Astrocyte (in vitro differentiated cells and primary cell): ENCODE measurements at places on chromosomes 6 and 20. TPM values are rescaled to one million over a fixed set of nuclear protein-coding genes. Genes with fewer than 3 reads are reported as not detected.

Gene LAMA2
- total RNA-seq = 1.7 and 1.8 TPM in 2 replicates

Gene CD93
- 0.02 TPM in 1 of 2 replicates, not detected in the other for total RNA-seq

Gene TSPO2
- total RNA-seq = not detected in 2 replicates

Gene PRL
- not detected in 2 replicates for total RNA-seq

Gene ABCC10
- 37.2 and 40.8 TPM in 2 replicates for total RNA-seq

Gene PGC
- total RNA-seq = not detected in 2 replicates

Gene HLA-F
- total RNA-seq = 6.0 and 7.4 TPM in 2 replicates

Gene CLPSL1
- total RNA-seq = not detected in 2 replicates

Gene BNIP5
- not detected in 2 replicates for total RNA-seq

Gene DNMT3B
- total RNA-seq = 5.0 and 5.6 TPM in 2 replicates

Gene HNF4A
- total RNA-seq = not detected in 2 replicates

Gene KHDC1L
- total RNA-seq = not detected in 2 replicates

Gene WFDC5
- total RNA-seq = not detected in 2 replicates

Gene ZFP57
- total RNA-seq = 0.36 and 0.50 TPM in 2 replicates

Gene HUS1B
- 1.3 and 1.6 TPM in 2 replicates for total RNA-seq

Gene OR2H2
- not detected in 2 replicates for total RNA-seq

Gene SLC35D3
- total RNA-seq = not detected in 2 replicates

Gene VARS2
- total RNA-seq = 19.8 and 21.6 TPM in 2 replicates

Gene INSM1
- 0.09 TPM in 1 of 2 replicates, not detected in the other for total RNA-seq

Gene RNF8
- 22.4 and 25.1 TPM in 2 replicates for total RNA-seq

Gene HTR1E
- not detected in 2 replicates for total RNA-seq

Gene IMPG1
- total RNA-seq = not detected in 2 replicates

Gene FOXC1
- total RNA-seq = 2.8 and 2.9 TPM in 2 replicates

Gene ALDH8A1
- total RNA-seq = 0.41 TPM in 2 replicates

Gene FAM184A
- 1.3 and 2.0 TPM in 2 replicates for total RNA-seq

Gene HLA-DMB
- 0.11 and 0.24 TPM in 2 replicates for total RNA-seq

Gene IP6K3
- 4.5 and 4.6 TPM in 2 replicates for total RNA-seq

Gene SRMS
- 0.14 TPM in 1 of 2 replicates, not detected in the other for total RNA-seq
